ENCODE measurements at places on chromosomes 4 and X.

DNA sequence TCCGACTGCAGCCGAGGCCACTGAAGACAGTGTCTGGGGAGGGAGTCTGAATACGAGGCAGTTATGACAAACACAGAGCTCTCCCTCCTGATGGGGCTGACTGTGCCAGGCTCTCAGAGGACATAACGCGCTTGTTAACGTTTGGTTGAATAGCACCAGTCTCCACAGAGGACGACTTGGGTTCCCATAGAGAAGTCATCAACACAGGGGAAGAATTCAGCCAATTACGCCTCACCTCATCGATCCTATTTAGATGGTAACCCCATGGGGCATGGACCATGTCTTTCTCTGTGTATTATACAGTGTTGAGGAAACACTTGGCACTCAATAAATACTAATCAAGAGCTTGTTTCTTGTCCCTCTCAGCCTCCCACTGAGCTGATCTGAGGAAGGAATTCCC lies 642.6 kb upstream of the LCORL start:
- no peak for DNase-seq

DNA sequence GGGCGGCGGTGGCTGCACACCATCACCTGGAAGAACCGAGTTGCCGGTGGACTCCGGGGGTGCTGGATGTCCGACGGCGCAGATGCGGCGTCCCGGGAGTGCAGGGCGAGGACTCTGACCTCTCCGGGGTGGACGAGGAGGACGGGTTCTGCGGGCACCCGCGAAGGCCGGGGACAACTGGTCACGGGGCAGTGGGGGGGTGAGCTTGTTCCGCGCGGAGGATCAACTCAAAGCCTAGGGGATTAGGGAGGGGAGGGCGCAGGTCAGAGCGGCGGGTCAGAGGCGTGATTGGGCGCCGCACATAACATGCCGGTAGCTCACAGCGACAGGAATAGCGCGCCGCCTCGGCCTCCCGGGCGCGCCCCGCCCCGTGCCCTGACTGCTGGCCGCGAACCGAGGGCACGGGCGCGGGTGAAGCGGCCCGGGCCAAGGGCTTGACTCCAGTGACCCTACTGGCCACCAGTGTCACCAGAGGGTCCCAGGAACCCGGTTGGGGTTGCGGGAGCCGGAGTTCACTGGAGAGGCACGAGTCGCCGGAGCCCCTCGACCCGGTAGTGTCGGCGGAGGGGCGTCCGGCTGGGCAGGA lies at the start of gene KLHL34:
KLHL34 (minus strand) TSS at position 179 of the 586 bp plus-strand sequence. CDS start 542 bp downstream, outside the sequence.
- DNase-seq: no peak

DNA sequence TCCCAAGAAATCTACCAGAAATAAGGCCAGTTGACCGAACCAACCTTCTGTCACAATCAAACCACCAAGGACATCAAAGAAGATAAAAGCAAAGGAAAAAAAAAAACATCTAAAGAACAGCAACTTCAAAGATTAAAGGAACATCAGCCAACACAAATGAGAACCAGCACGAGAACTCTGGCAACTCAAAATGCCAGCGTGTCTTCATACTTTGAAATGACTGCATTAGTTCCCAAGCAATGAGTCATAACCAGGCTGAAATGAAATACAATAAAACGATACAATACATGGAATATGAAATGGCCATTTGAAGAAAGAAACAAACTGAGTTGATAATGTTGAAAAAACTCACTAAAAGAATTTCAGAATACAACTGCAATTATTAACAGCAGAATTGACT lies 611.6 kb upstream of the GRIA3 start:
- DNase-seq: no peak

- peak; percentile 2 for DNase-seq
Observed at GRCh38 chr4:1200425-1201035, 28.1 kb upstream of the SPON2 start.

GRCh38 chr4:52862639-52863161 lies 583 bp downstream of the RASL11B start:
- no peak for DNase-seq

- no peak for DNase-seq
Observed at GRCh38 chr4:168797194-168797593, 212.9 kb downstream of the CBR4 start.

DNA sequence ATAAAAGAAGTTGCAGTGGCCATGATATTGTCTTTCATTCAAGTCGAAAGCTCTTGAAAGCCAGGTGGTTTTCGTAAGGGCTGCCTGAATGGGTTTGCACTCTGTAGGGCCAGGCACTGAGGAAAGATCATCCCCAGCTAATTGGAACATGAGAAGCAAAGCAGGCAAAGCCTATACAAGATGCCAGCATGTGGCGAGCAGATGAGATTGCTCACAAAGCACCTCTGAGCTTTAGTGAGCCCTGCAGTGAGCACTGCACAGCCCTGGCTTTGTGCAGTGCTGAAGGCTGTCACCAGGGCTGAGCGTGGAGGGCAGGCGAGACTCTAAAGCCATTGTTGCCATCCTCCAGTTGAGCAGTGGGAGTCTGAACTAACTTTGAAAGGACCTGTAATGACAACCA lies 53.8 kb downstream of the HADH start:
- DNase-seq: no peak

- peak; percentile 91 for DNase-seq
Observed at GRCh38 chr4:26583538-26583864, 383 bp upstream of the TBC1D19 start.

GRCh38 chr4:18398661-18399060 lies 377.1 kb upstream of the LCORL start:
- DNase-seq: no peak

DNA sequence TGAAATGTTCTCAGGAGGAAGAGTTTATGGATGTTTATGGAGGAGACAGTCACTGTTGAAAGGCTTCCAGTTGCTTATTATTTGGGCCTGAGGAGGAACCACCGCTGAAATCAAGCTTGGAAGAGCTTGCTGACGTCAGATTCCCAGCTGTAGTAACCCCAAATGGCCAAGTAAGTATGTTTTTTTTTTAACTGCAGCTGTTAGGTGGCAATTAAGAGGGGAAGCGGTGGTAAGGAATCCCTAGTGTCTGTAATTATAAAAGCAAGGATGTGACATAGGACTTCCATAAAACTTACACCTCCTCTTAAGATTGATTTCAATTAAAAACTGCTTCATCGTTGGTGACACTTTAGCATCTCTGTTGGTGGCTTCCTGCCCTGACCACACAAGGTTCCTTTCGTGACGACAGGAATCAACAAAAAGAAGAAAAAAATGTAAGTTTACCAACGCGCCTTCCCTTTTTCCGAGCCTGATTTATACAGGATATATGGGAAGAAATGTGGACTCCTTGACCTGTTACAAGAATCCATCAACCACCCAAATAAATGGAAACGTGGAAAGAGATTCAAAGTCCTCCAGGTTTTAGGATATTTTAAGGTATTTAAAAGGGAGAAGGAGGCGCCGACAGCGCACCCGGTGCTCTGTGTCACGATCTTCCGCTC lies 884 bp downstream of the RELL1 start:
- peak; percentile 67 for DNase-seq

DNA sequence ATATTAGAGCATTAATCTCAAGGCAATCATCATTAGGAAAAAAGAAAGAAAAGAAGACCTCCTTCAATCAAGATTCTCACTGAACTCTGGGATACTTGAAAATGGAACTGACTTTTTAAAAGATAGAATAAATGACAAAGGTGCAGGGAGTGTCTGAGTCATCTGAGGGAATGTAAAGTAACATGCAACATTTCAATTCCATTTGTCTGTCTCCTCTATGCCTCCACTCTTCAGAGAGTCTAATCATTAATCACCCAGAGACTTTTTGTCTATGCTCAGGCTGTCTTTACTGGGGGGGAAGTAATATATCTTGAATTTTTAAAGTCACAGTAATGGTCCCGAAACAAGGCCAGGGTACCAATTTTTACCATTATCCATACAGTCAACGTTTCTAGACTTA lies 55.0 kb upstream of the PACRGL start:
- no peak for DNase-seq

GRCh38 chrX:38890326-38890725 lies 89.1 kb downstream of the MID1IP1 start:
- DNase-seq: no peak

DNA sequence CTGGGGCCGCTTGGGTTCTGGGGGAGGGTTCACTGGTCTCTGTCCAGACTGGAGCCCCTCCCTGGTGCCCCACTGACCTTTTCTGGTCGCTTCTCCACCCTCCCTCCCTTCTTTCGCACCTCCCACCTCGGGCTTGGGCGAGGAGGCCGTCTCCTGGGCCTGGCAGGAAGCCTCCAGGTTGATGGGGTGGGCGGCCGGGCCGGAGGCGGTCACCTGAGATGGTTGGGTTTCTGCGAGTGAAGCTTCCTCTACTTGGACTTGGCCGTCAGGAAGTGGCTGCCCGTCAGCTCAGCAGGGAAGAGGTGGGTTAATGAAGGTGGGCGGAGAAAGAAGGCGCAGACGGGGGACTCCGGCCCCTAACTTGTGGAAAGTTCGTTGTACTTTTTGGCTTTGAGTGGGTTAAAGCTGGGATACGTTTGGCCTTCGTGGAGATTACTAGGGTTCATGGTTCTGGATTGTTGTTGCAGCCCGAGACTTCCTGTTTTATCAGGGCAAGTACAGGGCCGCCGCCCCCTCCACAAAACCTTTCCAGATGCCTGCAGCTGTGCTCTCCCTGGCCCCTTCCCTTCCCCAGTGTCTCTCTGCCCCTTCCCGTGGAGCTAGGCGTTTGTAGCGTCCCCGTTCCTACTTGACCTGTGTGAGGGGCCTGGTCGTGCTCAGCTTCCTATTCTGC lies 1.2 kb downstream of the AKAP17A start:
- DNase-seq: peak; percentile 59

GRCh38 chrX:132415012-132415411 lies 73.8 kb downstream of the MBNL3 start:
- DNase-seq: no peak

- DNase-seq: no peak
Observed at GRCh38 chr4:78578674-78579425, 27.3 kb downstream of the ANXA3 start.
